ENCODE measurements at places on chromosomes 13 and 19.

- DNase-seq: no peak
Measured at GRCh38 chr19:45528149-45528743, 21.0 kb downstream of the VASP start.

- DNase-seq: no peak
Measured at GRCh38 chr19:2308114-2308556, at the start of gene LINGO3. Gene LINGO3 (minus strand): TSS chr19:2308154. CDS start chr19:2291776, 16,378 bp downstream.

- DNase-seq: no peak
Measured at GRCh38 chr13:100394005-100394695, 194.4 kb downstream of the GGACT start.

DNA sequence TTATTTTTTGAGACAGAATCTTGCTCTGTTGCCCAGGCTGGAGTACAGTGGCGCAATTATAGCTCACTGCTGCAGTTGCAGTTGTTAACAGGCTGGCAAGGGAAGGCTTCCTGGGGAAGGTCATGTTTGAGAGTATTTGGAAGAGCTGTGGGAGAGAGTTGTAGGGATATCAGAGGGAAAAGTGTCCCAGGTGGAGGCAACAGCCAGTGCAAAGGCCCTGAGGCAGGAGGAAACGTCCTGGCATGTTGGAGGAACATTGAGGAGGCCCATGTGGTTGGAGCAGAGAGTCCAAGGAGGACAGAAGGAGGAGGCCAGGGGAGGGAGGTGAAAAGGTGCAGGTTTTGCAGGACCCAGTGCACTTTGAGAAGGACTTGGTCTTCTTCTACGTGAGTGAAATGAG lies 2.2 kb upstream of the DUS3L start:
- no peak for DNase-seq

DNA sequence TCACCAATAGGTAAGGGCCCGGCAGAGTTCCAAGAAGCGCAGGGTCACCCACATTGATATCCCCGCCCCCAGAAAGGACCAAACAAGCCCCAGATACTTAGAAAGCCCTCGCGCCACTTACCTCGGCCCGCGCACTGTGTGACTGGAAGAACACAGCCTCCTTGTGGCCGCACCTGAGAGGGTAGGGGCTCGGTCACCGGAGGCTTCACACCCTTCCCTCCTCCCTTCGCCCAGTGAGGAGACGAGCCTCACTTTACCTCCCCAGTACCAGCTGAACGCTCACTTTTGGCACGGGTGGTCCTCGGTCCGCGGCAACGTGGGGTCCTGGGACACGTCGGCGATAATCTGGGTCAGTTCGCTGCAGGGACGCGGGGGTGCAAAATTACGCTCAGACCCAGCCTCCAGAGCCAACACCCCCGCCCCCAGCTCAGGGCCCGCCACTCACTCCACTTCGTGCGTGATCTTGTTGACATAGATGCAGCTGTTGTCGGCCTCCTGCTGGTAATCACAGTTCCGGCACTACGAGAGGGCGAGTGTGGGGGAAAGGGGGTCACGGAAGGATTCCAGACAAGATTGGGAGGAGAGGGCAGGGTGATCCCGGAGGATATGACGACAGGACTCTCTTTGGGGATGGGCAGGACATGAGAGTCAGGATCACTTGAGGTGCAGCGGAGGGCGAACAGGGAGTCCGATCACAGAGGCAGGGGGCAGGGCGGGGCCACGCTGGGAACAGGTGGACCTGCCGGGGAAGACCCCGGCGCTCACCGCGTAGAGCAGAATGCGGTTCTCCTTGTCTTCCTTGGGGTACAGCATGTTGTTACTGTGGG lies 568 bp downstream of the POLR2I start:
- DNase-seq: no peak

DNA sequence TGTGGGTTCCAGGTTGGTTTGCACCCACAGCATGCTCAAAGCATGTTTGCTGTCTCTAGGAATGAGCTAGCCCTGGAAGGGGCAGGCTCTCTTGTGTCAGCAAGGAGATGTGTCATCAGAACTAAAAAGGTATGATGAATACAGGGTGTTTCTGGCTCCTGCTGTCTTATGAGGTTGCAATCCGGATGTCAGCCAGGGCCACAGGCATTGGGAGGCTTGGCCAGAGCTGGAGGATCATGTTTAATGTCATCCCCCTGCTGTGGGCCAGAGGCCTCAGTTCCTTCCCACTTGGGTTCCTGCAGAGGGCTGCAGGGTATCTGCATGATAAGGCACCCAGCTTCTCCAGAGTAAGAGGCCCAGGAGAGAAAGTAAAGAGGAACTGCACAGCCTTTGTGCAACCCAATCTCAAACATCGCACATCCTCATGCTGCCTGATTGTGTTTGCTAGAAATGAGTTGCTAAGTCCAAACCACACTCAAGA lies 193.6 kb downstream of the COL4A1 start:
- DNase-seq: no peak
